ENCODE measurements at places on chromosomes 11 and 22. TPM values are rescaled to one million over a fixed set of nuclear protein-coding genes. Genes with fewer than 3 reads are reported as not detected.

- peak; percentile 93 for DNase-seq
These were observed 6.1 kb upstream of the ASCL2 start for GRCh38 chr11:2276280-2277007.

GRCh38 chr11:29243616-29244015 lies 773.2 kb downstream of the KCNA4 start:
- DNase-seq = no peak

GRCh38 chr22:19989725-19990067 lies 26.9 kb downstream of the ARVCF start:
- no peak for DNase-seq

The KLHL35 gene
- not detected for total RNA-seq

GRCh38 chr11:117378976-117379865 lies 51.6 kb downstream of the CEP164 start:
- DNase-seq = no peak

The PCSK7 gene
- total RNA-seq = 63.8 TPM

The BTBD18 gene
- not detected for total RNA-seq

DNA sequence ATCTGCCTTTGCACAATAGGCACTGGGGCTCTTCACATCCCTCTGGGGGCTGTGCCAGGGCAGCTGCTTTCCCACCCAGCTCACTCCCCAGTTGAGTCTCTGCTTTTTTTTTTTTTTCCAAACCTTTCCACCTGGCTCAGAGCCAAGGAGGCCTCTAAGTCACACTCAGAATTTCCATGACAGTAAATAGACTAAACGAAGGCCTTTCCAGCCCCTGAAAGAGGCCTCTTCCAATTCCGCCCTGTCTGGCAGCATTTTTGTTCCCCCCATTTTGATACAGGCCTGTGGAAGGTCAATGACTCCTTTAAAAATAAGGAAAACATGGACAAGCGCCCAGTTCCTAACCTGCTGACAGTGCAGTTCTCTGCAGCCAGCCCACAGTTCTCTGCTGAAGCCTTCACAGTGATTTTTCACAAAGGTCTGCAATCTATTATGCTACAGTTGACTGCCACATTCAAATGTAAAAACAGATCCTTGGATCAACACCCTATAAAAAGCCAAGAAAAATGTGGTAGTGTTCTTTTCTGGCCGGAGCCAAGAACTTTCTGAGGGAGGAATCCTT lies 107.5 kb upstream of the SESN3 start:
- DNase-seq = no peak

DNA sequence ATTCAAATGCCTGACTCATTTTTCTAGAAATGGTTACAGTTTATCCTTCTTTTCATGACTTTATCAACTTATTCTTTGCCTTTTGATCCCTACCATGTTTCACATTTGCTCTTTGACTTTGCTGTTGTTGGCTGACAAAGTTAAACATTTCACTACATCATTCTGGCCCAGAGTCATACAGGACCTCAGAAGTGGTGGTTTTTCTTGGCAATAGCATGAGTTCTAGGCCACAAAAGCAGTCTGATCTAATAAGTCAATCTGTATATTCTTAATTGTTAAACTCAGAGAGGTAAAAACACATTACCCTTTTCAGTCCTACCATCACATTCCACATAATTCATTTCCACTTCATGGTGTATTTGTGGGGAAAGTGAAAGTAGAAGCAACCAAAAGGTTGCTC lies 763.2 kb upstream of the TENM4 start:
- DNase-seq = no peak

DNA sequence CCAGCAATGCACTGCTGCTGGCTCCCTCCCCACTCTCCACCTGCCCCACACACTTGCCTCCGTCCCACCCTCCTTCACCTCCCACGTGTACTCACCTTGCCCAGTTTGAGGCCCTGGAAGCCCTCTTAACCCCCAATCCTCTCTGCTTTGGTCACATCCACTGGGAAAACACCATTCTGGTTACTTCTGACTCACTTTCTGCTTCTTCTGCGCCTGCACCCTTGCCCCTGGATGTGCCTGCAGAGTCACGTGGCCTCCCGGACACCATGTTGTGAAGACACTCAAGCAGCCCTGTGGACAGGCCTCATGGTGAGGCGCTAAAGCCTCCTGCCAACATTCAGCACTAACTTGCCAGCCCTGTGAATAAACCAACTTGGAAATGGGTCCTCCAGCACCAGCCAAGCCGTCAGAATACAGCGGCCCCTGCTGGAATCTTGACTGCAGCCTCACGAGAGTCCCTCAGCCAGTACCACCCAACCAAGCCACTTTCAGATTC lies 2.6 kb upstream of the NAALADL1 start:
- DNase-seq = no peak

The XKR3 gene
- not detected for total RNA-seq

DNA sequence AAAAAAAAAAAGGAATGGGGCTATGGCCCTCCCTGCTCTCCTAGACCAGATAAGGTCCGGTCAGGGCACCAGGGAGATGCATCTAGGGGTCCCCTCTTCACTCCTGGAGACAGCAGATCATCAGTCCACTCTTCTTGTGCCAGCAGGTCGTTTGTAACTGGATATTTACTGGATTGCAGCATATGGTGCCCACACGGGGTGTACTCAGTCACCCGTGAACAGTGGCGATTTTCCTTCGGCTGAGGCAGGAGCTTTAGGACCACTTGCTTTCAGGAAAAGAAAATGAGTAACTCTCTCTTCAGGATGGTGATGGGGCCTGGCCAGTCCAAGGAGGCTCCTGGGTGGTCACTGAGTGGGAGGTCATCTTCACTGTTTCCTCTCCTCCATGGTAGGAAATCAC lies 38.3 kb upstream of the RAB1B start:
- no peak for DNase-seq

- DNase-seq = no peak
These were observed 434.1 kb upstream of the FAT3 start for GRCh38 chr11:91790346-91791170.

DNA sequence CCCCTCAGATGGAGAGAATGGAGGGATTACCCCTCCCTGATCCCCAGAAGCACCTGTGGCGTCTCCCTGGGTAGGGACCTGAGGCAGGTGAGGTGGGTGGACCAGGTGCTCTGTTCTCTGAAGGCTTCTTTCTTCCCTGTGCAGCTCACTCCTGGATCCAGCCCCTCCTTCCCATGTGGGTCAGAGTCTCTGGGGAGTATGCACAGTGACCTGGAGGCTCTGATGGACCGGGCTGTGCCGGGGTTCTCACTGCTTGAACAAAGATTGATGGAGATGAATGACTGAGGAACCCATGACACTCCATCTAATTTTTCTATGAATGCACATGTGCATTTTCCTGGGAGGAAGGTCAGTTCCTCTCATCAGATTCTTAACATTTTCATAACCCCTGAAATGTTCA lies 78.6 kb upstream of the SHANK2 start:
- no peak for DNase-seq

DNA sequence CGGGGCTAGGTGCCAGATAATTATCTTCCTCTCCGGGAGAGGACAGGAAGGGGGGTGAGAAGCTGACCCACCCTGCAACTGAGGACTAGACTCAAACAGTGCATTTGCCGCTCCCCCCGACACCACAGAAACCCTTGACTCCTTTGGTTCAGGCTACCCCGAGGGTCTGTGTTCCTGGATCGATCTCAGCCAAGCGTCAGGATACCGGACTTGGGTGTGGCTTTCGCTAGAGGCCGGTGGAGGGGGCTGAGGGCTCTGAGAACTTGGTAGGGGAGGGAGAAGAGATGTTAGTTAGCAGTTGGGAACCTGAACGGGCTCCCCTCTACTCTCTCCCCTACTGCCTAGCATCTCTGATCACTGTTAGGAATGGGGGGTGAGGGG lies 840 bp downstream of the SEZ6L start:
- DNase-seq = no peak

DNA sequence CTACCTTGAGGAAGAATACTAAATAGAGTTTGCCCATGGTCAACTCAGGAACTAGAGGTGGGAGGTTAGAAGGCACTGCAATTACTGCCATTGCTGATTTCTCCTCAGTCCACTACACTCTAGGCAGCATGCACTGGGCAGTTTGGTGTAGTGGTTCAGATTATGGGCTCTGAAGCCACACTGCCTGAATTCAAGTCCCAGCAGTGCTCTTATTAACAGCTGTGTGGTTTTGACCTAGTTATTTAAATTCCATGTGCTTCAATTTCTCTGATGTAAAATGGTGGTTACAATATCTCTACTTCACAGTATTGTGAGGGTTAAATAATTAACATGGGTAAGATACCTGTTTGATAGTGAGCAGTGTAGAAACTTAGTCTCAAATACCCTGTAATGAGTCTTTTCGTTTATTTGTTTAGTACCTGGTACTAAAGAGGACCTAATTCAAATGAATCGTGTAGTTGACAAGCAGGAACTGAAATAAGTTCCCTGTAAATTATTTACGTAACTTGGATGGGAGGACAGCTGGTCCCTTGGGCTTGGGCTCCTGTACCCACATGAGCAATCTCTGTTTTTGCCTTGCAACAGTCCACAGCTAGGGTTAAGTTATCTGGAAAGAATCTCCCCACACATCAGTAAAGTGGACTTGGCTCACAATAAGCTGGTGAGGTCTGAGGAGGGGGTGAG lies 17.8 kb downstream of the PRR5L start:
- DNase-seq = no peak

- DNase-seq = no peak
These were observed 4.5 kb downstream of the TRIM29 start for GRCh38 chr11:120133216-120134105.

DNA sequence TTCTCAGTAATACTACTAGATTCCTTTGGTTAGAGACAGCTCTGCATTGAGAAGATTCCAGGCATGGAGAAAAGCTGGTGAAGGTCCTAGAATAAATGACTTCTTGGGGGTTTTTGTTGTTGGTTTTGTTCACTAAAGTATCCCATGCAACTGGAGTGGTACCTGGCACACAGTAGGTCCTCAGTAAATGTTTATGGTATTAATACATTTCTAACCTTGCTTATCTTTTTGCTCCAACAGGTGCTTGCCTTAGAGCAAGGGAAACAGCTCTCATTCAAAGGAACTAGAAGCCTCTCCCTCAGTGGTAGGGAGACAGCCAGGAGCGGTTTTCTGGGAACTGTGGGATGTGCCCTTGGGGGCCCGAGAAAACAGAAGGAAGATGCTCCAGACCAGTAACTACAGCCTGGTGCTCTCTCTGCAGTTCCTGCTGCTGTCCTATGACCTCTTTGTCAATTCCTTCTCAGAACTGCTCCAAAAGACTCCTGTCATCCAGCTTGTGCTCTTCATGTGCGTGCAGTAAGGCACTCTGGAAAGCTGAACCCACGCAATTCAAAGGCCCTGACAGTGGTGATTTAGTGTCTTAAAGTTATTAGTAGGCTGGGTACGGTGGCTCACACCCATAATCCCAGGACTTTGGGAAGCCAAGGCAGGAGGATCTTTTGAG lies 2.0 kb downstream of the TMEM138 start:
- no peak for DNase-seq

DNA sequence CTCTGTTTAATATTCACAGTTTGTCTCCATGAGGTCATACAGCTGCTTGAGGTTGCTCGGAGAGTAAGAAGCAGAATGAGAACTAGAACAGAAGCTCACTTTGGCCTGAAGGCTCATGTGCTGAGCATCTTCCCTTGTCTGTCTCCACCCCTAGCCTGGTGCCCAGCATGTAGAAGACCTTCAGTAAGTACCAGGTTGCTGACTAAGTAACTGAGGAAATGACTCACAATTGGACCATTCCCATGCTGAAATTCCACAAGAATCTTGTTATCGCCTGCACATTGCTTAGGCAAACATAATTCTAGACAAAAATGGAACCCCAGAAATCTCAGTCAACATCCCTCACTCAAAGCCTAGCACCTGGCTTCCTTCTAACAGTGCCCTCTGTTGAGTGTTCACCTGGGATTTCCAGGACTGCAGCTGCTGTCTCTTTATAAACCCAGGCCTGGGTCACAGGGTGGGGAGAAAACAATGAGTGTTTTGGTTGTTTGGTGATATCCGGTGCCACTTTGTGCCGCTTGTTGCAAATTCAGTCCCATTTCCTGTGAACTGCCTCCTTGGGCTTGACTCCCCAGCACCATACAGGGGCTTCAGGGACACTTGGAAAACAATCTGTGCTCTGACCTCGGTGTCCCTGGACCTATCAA lies 406.8 kb downstream of the ETS1 start:
- DNase-seq = no peak

DNA sequence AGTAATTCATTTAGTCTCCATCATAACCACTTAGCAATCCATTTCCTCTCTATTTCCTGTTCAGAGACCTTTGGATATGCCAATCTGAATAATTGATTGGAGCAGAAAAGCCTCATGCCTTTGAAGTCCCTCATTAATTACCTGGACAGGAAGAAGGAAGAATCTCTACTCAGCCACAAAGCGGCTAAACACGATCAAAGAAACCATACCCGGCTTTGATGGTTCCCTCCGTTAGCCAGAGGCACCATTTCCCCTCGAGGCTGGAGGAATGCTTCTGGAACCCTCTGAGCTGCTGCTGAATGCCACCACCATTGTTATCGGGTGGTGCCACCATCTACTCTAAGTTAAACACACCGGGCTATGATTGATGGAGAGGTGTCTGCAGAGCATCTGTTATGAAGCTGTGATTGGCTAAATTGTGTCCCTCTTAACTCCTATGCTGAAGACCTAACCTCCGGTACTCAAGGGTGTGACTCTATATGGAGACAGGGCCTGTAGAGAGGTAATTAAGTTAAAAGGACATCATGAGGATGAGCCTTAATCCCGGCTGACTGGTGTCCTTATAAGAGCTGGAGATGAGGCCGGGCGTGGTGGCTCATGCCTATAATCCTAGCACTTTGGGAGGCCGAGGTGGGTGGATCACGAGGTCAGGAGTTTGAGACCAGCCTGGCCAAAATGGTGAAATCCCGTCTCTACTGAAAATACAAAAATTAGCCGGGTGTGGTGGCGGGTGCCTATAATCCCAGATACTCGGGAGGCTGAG lies 168.6 kb downstream of the CTTN start:
- no peak for DNase-seq

- DNase-seq = no peak
These were observed 8.4 kb downstream of the MRGPRF start for GRCh38 chr11:69004411-69005182.

DNA sequence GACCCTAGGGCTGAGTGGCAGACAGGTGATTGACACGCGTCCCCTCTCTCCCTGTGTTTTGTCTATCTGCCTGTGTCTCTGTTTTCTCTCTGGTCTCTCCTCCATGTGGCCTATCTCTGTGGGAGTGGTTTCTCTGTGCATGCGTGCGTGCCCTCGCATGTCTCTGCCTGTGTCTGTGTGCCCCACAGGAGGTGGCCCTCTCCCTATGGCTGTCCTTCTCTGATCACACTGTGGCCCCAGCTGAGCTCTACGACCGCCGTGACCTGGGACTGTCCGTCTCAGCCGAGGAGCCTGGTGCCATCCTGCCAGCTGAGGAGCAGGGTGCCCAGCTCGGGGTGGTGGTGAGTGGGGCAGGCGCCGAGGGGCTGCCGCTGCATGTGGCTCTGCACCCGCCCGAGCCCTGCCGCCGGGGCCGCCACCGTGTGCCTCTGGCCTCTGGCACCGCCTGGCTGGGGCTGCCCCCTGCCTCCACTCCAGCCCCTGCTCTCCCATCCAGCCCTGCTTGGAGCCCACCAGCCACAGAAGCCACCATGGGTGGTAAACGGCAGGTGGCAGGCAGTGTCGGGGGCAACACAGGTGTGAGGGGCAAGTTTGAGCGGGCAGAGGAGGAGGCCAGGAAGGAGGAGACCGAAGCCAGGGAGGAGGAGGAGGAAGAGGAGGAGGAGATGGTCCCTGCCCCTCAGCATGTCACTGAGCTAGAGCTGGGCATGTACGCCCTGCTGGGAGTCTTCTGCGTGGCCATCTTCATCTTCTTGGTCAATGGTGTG lies 11.6 kb downstream of the TMEM132A start:
- DNase-seq = no peak

All from vagina (tissue), 2 donors.